ENCODE measurements at places on chromosomes 12 and 14.

- no peak for DNase-seq
Measured at GRCh38 chr12:45743247-45743646, 13.7 kb downstream of the ARID2 start.

DNA sequence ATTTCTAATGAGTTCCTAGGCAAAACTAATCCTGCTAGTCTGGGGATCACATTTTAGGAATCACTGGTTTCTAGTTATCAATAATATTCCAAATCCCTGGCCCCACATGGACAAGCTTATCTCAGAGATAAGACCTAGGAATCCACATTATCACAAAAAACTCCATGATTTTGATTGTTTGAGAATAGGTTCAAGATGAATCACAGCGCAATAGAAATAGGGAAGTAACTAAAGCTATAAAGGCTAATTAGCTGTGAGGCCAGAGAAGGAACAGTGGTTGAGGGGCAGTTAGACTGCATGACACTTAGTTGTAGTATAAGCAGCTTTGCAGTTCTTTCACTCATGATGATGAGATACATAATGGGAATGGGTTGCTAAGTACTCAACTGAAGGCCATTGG is 13.1 kb upstream of the ATP5F1B start:
- DNase-seq = no peak

- DNase-seq = peak; percentile 51
Measured at GRCh38 chr14:73909681-73910080, 23.0 kb downstream of the ZNF410 start.

DNA sequence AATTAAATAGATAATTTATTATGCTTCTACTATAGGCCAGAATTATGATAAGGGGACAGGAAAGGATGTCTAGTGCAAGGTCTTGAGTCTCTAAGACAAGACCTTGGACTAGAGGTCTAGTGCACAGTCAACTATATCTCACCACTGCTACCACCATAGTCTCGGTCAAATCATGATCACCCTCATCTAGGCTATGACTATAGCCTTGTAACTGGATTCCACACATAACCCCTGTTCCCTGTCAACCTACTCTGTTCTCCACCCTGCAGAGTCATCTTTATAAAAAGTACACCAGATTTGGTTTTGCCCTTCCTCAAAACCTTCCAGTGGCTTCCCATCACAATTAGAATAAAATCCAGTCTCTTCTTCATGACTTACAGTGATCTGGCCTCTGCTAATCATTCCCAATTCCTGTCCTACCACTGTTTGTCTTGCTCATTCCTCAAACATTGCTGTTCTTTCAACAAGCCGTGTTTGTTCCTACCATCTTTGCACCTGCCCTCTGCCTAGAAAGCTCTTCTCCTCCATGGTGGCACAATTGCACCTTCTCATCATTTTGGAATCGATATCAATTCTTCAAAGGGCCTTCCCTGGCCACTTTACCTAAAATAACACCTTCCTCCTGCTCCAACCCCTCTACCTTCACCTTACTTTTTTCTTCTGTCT is 169.4 kb downstream of the FOXN3 start:
- no peak for DNase-seq
